ENCODE measurements at places on chromosomes 5 and 9.

DNA sequence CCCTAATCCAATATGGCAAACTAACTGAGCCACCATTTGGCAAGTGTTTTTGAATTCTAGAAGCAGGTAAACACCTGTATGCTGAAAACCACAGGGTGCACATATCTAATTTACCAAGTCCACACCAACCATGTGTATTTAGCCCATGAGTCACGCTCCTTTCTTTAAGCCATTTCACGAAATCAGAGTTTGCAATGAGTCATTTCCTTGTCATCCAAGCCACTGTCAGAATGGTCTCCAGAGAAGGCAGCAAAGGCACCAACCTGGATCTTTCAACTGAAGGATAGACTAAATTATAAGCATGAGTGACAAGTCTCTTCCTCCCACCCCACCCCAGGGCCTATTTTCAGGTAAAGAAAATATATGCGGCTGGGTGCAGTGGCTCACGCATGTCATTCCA, 110.0 kb downstream of the PAX5 start:
- DNase-seq: no peak

DNA sequence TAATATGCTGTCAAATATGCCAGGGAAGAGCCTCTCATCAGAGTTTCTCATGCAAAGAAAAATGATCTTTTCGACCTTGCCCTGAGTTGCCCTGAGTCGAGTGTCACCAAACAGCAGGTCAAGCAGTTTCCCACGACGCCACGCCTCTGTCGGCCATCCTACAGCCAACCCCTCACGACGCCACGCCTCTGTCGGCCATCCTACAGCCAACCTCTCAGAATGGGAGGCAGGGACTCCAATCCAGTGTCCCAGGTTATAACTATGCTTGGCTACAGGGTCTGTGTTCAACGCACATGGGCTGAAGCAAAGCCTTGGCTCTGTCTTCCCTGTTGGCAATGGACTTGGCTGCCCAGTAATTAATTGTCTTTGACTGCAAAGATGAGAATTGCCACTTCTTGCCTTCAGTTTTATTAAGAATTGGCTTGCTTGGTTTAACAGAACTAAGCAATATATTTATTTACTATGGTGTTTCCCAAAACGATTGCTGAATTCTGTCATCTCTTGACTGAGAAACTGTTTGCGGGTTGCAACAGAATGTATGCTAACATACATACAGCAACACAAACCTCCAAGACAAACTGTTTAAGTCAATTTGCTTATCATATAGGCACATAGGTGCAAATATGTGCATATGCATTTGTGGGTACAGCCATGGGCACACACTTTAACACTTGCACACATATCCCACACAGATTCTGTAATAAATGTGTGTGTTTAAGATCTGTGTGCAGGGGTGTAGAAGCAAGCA, 352.9 kb downstream of the GLIS3 start:
- DNase-seq: no peak

DNA sequence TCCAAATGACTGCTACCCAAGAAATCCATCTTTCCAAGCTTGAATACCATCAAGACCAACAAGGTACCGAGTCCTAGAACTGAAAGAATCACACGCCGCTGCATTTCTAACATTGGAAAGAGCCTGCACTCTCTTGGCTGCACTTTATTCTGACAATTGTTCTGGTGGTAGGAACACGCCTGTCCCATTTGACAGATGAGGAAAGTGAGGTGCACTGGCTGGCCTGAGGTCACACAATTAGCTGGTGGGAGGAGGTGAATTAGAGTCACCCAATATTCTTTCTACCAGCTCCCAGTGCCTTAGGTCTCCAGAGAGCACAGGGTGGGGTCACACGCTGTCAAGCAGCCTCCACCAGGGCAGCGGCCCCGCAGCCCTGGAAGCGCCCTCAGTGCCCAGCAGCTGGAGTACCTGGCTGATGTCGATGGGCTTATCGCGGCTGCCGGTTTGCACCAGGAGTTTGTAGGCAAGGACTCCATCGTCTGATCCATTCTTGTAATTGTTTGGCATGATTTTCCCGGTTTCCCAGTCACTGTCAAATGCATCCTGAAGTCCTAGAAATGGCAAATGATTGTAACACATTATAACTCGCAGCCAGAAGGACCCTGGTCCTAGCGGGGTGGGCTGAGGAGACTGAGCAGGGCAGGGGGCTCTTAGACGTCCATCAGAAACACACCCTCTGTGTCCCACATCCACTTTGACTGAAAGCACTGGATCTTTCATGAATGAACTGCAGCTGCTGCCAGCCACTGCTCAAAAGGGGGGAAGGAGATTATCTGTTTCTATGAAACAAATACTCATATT, 55.1 kb downstream of the PTCH1 start:
- DNase-seq: no peak

DNA sequence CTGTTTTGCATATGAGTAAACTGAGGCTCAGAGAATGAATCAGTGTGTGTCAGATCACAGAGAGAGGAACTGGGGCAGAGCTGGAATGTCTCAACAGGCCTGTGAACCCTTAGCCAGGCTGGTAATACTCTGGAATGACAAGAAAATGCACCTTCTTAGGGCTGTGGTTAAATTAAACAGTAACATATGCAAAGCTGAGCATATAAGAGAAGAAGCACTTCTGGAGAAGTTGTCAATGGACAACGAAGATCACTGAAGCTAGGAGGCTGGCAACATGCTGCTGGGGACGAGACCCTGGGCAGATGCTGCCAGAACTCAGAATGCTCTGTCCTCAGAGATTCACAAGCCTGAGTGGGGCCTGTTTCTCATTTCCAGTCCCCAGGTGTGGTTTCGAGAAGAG, 64.6 kb upstream of the EPB41L4B start:
- DNase-seq: no peak

DNA sequence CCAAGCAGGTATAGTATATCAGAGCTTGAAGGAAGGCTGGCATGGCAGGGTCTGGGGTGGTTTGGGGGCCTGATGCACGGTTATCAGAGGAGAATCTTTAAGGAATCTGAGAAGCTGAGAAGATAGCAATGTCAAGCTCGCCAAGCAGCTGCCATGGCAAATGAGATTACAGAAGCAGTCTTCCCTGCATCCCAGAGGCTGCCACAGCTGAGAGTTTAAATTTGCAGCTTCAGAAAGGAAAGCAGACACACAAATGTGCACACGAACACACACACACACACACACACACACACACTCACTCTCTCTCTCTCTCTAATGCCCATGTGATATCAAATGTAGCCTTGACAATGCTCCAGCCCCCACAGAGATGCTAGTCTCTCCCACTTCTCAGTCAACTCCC, 79.0 kb upstream of the TNC start:
- no peak for DNase-seq

DNA sequence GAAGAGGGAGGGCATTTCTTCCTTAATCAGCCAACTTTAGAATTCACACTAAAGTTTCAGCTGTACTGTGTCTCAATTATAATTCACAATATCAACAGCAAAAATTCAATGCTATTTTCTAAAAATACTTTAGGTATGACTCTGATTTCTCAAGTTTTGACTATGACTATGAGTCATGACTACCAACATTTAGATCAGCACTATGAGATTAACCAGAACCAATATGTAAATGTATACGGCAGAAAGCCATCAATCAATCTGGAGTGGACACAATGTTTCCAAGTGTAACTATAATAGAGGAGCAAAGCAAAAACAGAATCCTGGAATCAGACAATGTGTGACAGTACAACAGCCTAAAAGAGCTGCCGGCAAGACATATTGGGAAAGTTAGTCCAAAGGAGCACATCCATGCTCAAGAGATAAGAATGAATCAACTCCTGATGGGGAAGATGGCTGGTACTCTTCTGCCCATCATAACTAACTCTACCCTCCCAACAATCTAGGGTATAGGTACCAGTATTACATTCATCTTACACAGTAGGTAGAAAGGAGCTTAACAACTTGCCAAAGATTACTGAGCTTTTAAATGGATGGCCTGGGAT, 294.4 kb downstream of the SEMA5A start:
- DNase-seq: no peak

- no peak for DNase-seq
These were observed 48.1 kb upstream of the PCSK1 start for GRCh38 chr5:96481009-96481786.

DNA sequence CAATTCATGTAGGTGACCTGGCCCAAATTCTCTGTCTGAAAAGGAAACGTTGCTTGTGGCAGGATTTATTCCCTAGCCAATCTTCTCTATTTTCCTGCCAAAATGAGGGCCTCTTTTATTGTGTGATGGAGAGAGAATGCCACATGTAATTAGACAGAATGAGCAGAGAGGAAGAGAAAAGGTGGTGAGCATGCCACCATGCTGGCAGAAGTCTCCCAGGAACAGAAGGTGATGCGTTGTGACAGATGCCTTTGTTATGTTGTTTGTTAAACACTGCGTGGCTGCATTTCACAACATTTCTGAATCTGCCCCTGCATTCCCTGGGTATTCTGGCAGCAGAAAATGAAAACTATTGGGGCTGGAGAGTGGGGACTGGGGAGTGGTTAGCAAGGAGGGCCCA, 577.6 kb downstream of the TLR4 start:
- no peak for DNase-seq

DNA sequence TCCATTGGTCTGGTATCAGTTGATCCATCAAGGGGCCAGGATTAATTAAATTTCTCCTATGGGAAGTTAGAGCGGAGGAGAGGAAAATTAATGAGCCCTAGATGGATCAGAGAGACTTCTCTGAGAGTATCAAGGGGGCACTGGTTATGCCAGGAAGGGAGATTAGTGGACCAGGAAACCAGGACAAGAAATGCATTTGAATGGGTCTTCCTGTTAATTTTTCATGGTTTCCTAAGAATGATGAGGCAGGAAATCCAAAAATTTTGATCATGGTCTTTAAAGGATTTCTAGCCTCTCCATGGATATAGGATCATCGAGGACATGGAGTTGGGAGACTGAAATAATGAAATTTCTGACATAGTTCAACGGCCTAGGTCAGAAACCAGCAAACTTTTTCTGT, 30.8 kb downstream of the FOXI1 start:
- DNase-seq: no peak

- DNase-seq: no peak
These were observed 93.6 kb downstream of the CYFIP2 start for GRCh38 chr5:157359356-157360055.

GRCh38 chr5:174323878-174324281, 278.4 kb downstream of the NSG2 start:
- no peak for DNase-seq

- DNase-seq: no peak
These were observed 32.2 kb downstream of the PRLR start for GRCh38 chr5:35198075-35198474.

DNA sequence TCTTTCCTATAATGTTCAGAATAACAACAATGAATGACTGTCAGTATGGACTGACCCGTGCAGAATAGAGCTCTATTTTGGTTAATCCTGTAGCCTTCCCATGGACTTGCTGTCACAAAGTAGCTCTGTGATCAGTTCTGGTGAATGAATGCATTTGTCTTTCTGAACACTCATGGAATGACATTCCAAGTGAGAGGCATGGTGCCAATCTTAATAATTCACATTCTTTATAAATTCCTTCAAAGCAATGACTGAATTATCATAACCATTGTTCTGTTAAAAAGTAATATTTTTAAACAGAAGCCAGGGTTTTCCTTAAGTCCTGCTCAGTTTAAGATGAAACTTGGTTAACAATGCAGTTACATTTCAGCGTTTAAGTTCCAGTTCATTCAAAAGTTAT, 360.5 kb downstream of the ICE1 start:
- no peak for DNase-seq

DNA sequence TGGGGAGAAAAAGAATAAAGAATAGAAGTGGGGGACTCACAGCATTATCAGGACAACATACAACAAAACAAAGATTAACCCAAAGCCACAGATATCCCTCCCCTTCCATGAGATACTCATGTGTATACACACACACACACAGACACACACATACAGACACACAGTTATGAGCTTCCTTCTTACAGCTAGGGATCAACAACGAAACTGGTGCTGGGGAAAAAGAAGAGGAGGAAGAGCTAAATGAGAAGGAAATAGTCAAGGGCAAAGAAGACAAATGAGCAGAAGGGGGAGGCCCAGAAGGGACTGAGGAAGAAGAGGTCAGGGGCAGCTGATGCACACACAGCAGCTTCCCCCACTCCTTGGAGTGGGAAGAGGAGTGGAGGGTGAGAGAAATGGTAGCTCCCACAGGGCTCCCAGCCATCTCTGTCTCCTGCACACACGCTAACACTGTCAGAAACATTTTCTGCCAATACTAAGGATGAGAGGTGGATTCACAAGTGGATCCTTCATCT, 66.2 kb downstream of the SIL1 start:
- no peak for DNase-seq

GRCh38 chr5:81856948-81857928, 106.3 kb upstream of the SSBP2 start:
- no peak for DNase-seq

GRCh38 chr5:123882965-123883345, 371.0 kb downstream of the CSNK1G3 start:
- no peak for DNase-seq

DNA sequence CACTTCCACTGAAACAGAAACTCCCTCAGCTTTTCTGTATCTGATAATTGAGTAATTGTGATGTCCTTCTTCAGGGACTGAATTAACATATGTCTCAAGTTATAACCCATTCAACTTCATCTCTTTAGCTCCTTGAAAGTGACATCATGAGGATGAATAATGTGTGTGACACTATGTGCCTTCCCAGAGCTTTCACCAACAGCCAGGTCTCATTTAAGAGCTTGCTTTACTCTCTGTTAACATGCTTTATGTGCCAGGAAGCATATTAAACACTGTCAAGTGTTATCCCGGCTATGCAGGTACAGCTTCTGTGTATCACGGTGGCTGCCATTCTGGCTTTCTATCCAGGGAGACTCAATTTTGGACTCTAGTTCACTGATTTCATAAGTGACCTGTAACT, 799.9 kb downstream of the CDH12 start:
- DNase-seq: no peak

DNA sequence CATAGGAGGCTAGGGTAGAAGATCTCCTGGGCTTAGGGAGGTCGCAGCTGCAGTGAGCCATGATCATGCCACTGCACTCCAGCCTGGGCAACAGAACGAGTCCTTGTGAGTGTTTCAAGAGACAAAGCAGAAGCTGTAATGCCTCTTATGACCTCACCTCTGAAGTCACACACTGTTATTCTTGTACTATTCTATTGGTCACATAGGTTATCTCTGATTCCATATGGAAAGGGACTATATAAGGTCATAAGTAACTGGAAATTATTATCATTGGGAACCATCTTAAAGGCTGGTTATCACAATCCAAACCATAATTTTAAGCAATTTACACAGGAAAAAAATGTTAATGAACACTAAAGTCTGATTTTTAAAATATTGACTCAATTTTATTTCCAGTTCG, 17.9 kb upstream of the AFF4 start:
- no peak for DNase-seq

All from activated naive CD8-positive, alpha-beta T cell treated with anti-CD3 and anti-CD28 coated beads, Interleukin-2, amount 50 U/mL, for 16 hours (primary cell).